Activated CD4-positive, alpha-beta T cell treated with anti-CD3 and anti-CD28 coated beads for 48 hours (primary cell): ENCODE measurements at places on chromosomes 11 and 22.

DNA sequence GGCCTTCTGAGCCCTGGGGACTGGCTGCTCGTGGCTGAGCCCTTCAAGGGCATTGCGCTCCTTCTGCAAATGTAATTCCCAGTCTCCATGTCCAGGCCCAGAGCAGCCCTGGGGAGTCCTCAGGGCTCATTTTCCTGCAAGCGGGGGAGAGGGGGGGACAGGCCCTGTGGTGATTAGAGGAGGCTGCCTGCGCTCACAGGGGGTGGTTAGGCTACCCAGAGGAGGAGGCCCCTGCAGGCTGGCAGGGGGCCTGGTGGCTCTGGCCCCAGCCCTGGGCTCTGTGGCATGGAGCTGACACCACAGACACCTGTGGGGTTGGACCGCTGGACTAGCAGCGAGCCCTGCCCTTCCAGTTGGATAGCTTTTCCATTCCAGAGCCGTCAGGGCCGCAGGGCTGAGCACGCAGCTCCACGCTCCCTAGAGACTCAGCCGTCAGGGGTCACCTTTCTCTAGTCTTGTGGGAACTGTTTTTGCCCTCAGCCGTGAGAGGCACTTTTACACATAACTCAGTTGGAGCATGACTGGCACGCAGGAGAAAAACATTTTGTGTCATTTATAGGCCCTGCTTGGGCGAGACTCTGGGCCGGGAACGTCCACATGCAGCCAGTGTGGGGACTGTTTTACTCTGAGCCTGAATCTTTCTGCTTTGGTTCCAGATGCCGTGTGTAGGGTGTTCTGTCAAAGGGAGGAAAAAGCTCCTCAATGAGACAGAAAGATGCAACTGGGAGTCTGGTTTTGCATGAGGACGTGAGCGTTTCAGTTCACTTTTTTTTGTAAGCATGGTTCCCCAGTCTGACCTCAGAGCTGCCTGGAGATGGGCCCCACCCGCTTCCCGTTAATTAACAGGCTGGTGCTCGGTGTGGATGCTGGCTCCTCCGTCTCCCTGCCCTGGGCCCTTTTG, 58.1 kb downstream of the LRP5 start:
- DNase-seq, result no peak

DNA sequence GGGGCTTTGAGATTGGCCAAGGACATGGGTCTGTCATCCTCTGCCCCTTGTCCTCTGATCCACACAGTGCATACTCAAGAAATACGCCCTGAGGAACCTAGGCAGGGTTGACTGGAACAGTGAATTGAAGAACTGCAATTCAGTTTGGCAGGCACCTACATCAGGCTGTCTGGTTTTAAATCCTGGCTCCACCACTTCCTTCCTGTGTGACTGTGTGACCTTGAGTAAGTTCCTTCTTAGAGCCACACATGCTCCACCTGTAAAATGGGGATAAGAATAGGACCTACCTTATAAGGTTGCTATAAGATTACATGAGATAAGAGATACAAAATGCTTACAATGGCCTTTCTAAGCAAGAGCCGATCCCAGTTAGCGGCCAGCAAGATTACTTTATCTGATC, 15.8 kb upstream of the TCF20 start:
- DNase-seq, result no peak

- no peak for DNase-seq
These were observed 6.6 kb downstream of the PITPNM1 start for GRCh38 chr11:67498544-67498972.

DNA sequence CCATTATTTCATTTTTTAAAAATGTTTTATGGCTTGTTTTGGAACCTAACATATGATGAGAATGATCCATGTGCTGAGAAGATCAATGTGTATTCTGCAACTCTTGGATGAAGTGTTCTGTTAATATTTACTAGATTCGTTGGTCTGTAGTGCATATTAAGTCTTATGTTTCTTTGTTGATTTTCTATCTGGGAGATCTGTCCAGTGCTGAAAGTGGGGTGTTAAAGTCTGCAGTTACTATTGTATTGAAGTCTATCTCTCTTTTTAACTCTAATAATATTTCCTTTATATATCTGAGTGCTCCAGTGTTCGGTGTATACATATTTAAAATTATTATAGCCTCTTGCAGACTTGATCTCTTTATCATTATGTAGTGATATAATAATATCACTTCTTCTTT, 11.9 kb downstream of the PATE3 start:
- DNase-seq, result no peak

DNA sequence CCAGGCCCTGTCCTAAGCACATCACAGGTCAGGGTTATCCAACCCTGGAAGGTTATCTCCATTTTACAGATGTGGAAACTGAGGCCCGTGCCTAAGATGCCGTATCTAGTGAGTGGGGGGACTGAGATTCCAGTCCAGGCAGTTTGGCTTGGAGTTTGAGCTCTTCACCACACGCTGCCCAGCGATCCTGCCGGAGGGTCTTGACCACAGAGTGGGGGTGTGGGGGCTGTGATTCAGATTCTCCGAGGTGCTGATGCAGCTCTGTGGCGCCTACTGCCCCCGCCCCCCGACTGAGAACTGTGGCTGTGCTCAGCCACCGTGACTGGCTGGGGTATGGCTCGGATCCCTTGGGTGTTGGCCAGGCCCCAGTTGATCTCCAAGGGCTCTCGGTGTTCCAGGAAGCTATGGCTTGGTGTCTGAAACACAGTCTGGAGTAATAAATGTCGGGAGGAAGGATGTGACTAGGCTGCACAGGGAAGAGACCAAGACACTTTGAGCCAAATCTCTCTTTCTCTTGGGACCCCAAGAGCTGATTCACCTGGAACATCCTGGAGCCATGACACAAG, 60.6 kb upstream of the RASD2 start:
- no peak for DNase-seq

DNA sequence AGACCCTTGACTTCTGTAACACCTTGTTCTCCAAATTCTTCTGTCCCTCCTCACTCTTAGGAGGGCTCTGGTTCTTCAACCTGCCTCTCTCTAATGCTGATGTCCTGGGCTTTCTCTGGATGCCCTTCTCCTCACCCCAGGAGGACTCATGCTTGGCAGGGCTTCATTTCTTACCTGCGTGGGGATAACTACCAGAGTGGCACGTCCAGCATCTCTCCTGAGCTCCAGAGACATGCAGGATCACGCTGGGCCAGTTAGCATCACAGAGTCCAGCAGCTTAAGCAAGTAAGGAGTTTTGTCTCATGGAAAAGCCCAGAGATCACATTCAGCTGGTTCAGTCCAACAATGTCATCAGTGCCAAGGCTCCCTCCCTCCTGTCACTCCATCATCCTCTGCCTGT, 36.4 kb downstream of the RTL6 start:
- no peak for DNase-seq

- no peak for DNase-seq
These were observed 68.3 kb downstream of the ARHGEF12 start for GRCh38 chr11:120404495-120404894.

DNA sequence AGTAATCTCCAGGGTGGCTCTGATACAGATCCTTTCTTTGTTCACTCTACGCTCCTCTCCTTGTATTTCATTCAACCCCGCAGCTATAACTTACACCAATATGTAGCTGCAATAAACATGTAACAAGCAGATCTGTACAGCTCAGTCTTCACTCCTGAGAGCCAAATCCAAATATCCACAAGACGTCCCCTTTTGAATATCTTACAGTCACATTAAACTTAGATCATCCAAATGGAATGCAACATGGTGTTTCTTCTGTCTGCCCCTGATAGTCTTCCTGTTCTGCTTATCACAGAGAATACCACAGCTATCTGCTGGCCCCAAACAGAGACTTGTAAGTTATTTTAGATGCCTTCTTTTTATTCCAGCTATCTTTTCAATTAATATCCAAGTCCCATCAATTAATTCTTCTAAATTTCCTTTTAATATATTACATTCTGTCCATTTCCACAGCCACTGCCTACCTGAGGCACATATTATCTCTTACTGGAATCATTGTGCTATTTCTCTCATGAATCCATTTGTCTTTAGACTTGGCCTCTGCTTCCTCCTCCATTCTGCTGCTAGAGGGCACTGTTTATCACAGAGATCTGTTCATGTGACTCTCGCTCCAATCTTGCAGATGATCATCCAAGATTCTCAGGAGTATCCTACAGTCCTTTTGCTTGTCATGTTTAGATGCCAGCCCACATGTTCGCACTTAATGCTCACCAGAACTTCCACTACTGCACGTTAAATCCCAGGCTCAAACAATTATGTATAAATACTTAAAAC, 908.6 kb downstream of the NTM start:
- DNase-seq, result no peak
